ENCODE measurements at places on chromosomes 4 and X. TPM values are rescaled to one million over a fixed set of nuclear protein-coding genes. Genes with fewer than 3 reads are reported as not detected.
A peak's percentile ranks its signal among the peaks of the same experiment; 100 is the strongest.

DNA sequence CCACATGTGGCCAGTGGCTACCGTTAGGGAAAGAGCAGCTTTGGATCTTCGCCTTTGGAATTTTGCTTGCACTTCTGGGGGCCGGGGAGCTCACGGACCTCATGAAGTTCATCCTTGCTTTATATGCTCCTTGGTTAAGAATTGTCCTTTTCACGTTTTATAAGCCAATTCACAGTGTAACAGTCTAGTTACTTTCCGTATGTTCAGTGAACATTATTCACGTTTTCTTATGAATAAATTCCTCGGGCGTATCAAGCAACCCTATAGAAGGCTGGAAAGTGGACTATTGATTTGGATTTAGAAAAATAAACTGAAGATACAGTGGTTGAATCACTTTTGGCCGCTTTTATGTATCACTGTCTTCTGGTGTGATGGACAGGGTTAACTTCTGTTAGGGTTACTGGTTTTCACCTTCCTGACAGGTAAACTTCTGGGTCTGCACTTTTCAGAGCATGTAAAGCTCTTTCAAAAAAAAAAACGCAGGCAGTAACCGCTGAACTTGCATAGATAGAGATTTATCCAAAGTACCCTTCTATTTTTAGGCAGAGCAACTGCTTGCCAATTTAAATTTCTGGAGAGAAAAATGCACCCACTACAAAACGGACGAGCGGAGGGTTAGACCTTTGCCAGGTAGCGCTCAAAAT is 569 bp upstream of the PDLIM5 start:
- DNase-seq, result no peak
- H3K4me3 ChIP-seq, result peak overlapping the region; percentile 96
- H3K4me1 ChIP-seq, result peaks cover 23% of the 10 kb centered on the region

DNA sequence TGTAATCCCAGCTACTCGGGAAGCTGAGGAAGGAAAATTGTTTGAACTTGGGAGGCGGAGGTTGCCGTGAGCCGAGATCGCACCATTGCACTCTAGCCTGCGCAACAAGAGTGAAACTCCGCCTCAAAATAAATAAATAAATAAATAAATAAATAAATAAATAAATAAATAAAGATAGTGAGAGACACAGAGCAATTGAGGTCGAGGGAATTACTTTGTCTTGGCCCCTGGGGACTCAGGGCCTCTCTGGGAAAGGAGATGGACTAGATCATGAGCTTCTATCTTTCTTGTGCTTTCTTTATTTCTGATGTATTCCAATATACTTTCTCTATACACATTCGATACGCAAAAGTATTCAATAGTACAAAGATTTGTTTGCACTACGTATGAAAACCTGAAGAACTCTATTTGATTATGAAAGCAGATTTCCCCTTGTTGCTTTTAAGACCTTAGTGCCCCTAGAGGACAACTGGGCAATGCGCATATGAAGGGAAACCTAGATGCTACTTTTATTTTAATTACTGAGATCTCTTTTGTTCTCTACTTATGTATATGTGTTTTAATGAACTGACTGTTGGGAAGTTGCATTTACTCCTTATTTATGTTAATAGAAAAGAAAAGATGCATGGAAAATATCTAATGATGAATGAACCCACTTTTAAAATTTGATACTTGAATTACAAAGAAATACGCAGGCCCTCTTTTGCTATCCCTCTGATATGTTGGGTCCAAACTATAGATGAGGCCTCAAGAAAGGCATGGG is 12.8 kb upstream of the ELOVL6 start:
- no peaks in the 10 kb centered on the region for H3K4me1 ChIP-seq
- no peak for DNase-seq
- H3K27ac ChIP-seq, result no peak overlapping the region
- no peaks in the 10 kb centered on the region for H3K27me3 ChIP-seq
- H3K36me3 ChIP-seq, result no peaks in the 10 kb centered on the region

GRCh38 chr4:44638091-44638490 is 13.3 kb downstream of the YIPF7 start:
- no peak overlapping the region for H3K4me3 ChIP-seq
- H3K36me3 ChIP-seq, result no peaks in the 10 kb centered on the region
- DNase-seq, result no peak
- H3K4me1 ChIP-seq, result no peaks in the 10 kb centered on the region

- no peaks in the 10 kb centered on the region for H3K36me3 ChIP-seq
- no peak overlapping the region for H3K27ac ChIP-seq
- H3K27me3 ChIP-seq, result no peaks in the 10 kb centered on the region
- H3K4me3 ChIP-seq, result no peak overlapping the region
- DNase-seq, result no peak
These were observed 38.0 kb downstream of the CTBP1 start for GRCh38 chr4:1210971-1211370.

DNA sequence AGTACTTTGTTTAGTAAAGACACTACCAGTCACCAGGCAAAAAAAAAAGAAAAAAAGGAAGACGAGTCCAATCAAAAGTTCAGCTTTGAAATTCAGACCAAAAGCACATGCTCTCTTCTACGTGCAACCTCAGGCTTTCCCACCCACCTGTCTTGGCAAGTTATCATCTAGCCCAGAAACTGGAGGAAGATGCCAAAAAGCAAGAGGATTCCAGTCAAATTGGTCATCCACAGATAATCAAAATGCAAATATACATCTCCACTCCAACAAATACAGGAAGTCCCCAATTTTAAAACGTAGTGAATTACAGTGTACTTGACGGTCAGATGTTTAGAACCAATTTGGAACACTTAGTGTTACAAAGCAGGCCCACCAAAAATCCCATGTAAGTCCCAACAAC is 96.5 kb downstream of the PALLD start:
- H3K27ac ChIP-seq, result no peak overlapping the region
- H3K4me1 ChIP-seq, result peaks cover 13% of the 10 kb centered on the region
- no peaks in the 10 kb centered on the region for H3K27me3 ChIP-seq
- H3K36me3 ChIP-seq, result no peaks in the 10 kb centered on the region
- DNase-seq, result no peak

DNA sequence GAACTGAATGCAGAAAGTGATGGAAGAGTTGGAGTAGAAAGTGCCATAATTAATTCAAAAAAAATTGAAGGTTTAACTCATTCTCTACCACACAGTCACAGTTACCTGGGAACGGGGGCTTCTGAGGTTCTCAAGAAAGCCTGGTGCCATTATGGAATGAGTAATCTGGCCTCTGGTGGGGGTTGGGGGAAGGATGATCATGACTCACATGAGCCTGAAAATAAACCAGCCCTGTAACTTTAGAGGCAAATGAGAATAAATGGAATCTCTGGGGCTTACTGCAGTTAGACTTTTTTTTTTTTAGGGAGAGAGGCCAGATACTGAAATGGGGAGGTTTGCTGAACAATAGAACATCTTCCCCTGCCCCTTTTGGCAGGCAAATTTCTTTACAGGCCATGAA is 55.3 kb downstream of the SOD3 start:
- peak overlapping the region; percentile 38 for H3K27ac ChIP-seq
- H3K36me3 ChIP-seq, result peaks cover 3% of the 10 kb centered on the region
- no peaks in the 10 kb centered on the region for H3K27me3 ChIP-seq
- H3K4me3 ChIP-seq, result no peak overlapping the region
- DNase-seq, result peak; percentile 34

GRCh38 chr4:54657185-54657550 is 589 bp upstream of the KIT start:
- H3K4me1 ChIP-seq, result peaks cover 25% of the 10 kb centered on the region
- H3K36me3 ChIP-seq, result no peaks in the 10 kb centered on the region
- no peak overlapping the region for H3K27ac ChIP-seq
- peaks cover 48% of the 10 kb centered on the region for H3K27me3 ChIP-seq
- peak overlapping the region; percentile 67 for H3K4me3 ChIP-seq

- no peaks in the 10 kb centered on the region for H3K36me3 ChIP-seq
- H3K4me3 ChIP-seq, result no peak overlapping the region
- H3K27me3 ChIP-seq, result no peaks in the 10 kb centered on the region
- H3K27ac ChIP-seq, result no peak overlapping the region
- H3K4me1 ChIP-seq, result no peaks in the 10 kb centered on the region
These were observed 22.4 kb upstream of the SULT1B1 start for GRCh38 chr4:69782651-69783310.

DNA sequence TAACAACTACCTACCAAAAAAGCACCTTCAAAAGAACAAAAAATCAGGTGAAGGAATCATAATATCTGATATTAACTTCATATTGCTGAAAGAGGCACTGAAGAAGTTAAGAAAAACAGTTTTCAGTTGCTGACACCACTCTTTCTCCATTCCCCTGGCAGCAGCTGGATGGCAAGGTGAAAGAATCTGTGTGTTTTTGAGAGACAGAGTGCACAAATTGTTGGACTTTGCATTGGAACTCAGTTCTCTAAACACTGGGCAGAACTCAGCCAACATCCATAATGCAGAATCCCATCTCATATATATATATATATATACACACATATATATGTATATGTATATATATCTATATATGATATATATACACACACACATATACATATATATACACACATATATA is 408.3 kb upstream of the MAGEC2 start:
- no peak for DNase-seq
- no peak overlapping the region for H3K4me3 ChIP-seq
- no peaks in the 10 kb centered on the region for H3K27me3 ChIP-seq
- no peaks in the 10 kb centered on the region for H3K36me3 ChIP-seq

DNA sequence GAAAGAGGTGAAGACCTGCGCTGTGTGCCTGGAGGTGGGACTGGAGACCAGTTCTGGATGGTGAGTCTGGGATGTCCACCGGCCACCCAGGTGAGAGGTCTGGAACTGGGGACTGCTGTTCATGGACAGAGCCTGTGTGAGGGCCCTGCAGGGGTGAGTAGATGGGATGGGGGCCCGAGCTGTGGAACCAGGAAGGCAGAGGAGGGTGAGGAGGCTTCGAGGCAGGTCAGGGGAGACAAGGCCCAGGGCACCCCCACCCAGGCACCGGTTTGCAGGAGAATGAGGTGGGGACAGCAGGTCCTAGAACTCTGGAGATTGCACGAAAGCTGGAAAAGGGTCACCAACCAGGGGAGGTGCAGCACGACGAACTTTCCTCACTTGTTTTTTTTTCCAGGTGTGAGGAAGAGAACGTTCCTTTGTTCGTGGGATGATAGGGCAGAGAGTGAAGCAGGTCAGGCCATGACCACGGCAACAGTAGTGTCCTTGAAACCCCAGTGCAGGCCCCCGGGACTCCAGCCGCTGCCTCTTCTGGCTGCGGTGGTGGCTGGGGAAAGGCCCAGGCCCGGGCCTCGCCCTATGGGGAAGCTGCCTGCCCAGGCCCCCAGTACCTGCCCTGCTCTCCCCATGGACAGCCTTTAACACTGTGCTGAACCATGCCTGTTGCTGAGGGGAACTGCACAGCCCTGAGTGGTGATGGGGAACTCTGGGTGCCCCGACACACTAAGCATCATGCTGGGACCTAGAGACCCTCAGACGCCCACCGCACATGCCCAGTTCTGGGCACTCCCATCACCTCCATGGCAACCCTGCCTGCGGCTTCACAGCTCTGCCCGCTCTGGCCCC is 22.9 kb downstream of the TNIP2 start:
- H3K27me3 ChIP-seq, result no peaks in the 10 kb centered on the region
- no peak overlapping the region for H3K27ac ChIP-seq
- H3K4me1 ChIP-seq, result peaks cover 8% of the 10 kb centered on the region
- no peak overlapping the region for H3K4me3 ChIP-seq
- peaks cover 3% of the 10 kb centered on the region for H3K36me3 ChIP-seq
- no peak for DNase-seq

- peaks cover 6% of the 10 kb centered on the region for H3K27me3 ChIP-seq
- H3K4me3 ChIP-seq, result no peak overlapping the region
- H3K4me1 ChIP-seq, result no peaks in the 10 kb centered on the region
- H3K36me3 ChIP-seq, result no peaks in the 10 kb centered on the region
- no peak overlapping the region for H3K27ac ChIP-seq
These were observed 22.0 kb downstream of the MSX1 start for GRCh38 chr4:4881432-4881831.

DNA sequence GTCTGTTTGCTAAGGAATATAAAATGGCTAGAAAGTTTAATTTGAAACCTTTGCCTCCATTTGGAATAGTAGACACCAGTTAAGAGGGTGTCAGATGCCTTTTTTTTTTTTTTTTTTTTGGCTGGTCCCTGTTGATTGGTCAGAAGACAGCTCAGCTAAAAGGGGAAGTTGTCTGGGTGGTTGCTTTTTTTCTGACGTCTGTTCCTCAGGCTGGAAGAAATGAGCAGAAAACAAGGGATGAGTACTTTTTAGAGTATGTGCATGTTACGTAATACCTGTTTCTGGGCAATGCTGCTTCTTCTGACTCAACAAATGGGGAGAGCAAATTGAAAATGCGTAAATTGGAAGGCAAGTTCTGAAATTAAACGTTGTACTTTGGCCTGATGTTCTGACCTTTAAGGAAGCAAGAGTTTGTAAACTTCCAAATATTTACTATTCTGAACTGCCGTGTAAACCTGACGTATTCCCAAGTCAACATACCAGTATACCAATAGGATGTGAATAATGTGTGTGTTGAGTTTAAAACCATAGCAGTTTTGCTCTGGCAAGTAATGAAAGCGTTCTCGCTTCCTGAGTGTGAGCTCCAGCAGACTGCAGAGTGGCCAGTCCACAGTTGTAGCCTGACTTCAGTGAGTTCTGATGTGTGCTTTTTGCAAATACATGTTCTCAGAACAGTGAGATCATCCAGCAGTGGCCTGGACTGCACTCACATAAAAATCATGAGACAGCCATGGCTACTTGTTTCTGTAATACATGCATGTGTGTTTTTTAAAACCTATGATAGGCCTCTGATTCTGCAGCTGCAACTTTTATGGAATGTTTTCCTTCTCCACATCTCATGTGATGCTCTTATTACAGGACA is 1.7 kb downstream of the SAT1 start:
- H3K27ac ChIP-seq, result peak overlapping the region; percentile 96
- no peaks in the 10 kb centered on the region for H3K36me3 ChIP-seq
- no peaks in the 10 kb centered on the region for H3K27me3 ChIP-seq
- H3K4me3 ChIP-seq, result peak overlapping the region; percentile 70

DNA sequence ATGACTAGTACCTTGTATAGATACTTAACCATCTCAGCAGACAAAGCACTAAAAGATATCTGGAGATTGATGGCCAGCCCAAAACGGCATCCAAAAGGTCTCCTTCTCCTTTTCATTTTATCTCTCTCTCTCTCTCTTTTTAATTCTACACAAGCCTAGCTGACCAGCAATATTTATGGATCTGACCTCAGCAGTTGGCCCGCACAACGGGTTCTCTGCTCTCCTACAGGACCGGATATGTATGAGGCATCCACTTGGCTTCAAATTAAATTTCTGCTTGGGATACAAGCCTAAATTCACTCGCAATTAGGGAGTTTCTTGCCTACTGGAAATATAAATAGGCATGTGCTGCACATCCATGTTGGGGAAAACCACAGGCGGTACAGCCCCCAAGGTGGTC is 22.5 kb upstream of the CT55 start:
- H3K36me3 ChIP-seq, result no peaks in the 10 kb centered on the region
- H3K4me3 ChIP-seq, result no peak overlapping the region
- H3K27me3 ChIP-seq, result no peaks in the 10 kb centered on the region
- no peak overlapping the region for H3K27ac ChIP-seq

The MAGT1 gene
- total RNA-seq, result 27.3 TPM

The CNGA2 gene
- total RNA-seq, result not detected

The DKK2 gene
- 0.52 TPM for total RNA-seq

The SLC10A6 gene
- total RNA-seq, result 1.9 TPM

The CRMP1 gene
- total RNA-seq, result 0.39 TPM

The AMTN gene
- total RNA-seq, result not detected

The MAGEA12 gene
- not detected for total RNA-seq

The RAB40AL gene
- total RNA-seq, result not detected

The SH2D1A gene
- not detected for total RNA-seq

The RPA4 gene
- total RNA-seq, result not detected
